ENCODE measurements at places on chromosomes 1 and 21.

DNA sequence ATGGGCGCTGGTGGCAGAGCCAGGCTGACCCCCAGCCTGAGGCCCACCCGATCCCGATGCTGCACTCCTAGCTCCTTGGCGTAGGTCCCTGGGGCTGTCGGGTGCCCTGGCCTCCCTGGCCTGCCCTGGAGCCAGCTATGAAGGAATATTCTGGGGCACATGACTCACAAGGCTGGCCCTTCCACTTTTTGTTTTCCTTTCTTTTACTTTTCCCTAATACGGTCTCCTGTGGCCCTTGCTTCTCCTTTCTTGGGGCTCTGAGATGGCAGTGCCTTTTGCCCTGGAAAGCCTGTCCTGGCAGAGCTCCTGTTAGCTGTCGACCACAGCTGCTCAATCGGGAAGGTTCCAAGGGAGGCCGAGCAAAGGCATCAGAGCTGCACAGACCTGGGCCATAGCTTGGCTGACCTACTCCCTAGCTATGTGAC lies 22.1 kb downstream of the ARHGEF10L start:
- peak; percentile 16 for DNase-seq

DNA sequence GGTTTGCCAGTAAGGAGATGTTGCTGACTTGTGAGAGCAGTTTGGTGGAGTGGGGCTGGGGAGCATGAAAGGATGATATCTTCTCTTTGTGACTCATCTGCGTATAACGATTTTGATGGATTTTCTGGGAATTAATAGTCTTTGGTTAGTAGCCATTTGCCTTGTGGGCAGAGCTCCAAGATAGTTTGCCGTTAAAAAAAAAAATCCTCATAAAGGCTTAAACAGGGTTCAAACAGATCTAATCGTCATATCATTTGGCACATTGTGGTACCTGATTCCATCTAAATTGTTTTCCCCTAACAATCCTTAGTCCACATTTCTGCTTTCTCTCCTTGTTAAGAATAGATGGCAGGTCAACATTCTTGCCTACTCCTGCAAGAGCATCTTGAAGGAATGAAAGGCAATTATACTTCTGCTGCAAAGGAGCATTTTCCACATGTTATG lies 168.0 kb downstream of the PPP1R12B start:
- DNase-seq: no peak

DNA sequence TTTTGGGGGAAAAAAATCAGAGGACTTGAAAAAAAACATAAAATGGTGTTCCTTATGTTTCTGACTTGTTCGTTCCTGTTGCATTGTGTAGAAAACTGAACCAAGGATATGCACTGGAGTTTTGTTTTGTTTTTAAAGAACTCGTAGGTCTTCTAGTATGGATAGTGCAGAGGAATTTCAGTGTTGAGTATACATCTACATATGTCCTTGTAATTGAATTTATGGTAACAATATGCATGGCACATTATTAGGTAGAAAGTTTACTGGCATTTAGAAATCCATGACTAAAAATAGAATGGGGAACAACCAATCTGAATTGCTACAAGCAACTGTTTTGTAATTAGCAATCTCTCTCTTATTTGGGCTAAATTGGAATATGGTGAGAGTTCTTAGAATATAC lies 188.3 kb upstream of the ZRANB2 start:
- DNase-seq: no peak

DNA sequence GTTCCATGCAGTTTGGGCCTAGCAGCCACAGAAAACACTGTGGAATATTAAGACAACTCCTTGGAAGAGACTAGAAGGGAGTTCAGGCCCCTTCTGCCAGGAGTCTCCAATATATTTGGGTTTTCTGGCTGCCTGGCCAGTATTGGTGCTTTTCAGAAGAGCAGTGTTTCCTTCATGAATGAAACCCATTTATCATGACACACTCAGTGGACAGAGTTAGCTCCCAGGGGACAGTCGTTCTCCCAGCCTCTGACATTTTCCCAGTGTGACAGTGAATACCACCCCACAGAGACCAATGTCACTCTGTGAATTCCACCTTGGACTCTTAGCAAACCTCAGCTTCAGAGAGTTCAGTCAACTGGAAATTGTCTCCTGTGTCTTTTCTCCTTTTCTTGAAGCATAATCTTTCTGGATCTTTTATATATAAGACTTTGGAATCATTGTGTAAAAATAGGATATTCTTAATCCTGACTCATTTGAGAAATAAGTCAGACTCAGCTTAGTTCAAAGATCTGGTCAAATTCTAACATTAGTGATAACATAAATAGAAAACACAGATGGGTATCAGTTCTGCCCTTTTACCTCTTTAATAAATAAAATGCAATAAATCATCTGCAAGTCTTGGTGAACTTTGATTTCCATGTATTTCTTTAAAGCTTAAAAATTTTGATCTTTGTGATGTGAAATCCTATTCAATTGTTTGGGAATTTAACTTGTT lies 40.4 kb downstream of the GNG12 start:
- no peak for DNase-seq

DNA sequence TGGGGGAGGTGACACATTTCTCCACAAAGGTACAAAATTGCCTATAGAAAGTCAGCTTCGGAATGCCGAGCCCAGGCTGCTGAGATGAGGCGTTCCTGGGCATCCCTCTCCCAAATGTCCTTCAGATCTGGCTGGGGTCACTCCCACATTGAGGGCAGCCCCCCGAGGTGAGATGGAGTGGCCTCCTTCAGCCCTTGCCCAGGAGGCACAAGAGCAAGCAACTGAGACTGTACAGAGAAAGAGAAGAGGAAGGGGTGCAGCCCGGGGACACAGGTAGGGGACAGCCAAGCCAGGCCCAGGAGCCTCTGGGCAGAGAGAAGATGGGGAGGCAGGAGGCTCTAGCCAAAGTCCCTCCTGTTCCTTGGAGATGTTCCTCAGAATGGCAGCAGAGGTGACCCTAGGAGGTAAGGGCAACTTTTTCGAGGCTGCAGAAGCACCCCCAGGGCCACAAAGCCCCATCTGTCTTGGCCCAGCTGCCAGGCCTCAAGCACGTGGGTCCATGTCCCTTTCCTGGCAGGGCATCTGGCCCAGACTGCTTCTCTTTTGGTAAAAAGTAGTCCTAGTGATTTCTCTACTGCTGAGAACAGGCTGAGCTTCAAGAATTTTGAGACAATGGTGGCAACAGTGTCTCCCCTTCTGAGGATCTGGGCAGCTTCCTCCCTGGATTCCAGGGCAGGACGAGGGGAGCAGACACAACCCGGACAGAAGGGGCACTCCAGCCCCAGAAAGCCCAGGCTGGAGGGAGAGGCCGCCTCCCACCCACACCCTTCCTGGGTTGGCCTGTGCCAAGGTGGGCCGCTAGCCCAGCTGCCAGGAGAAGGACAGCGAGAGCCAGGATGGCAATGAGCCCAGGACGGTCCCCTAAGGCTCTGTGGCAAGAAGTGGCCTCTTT lies 68.0 kb downstream of the LRRN2 start:
- DNase-seq: no peak

DNA sequence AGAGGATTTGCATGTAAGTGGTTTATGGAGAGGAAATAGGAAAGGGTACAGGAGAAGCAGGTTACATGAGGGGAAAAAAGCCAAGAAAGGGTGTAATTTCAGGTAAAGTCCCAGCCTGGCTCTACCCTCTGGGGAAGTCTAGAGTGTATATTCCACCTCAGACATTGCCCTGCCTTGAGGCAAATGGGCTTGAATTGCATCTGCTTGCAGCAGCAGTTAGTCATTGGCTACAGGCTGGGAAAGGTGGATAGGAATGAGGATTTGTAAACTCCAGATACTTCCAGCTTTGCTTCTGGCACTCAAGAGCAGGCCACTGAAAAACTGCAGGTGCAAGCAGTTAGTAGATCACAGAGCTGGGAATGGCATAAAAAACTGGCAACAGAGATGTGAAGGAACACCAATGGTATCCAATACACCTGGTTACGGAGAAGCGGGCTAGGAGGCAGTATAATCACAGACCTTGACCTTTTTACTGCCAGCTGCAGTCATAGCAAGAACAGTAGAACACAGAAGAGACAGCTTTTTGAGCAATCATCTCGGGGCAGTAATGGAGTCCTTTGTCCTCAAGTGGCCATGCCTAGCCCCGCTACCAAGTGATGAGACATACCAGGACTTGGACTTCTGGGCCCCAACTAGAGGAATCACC lies 226.9 kb upstream of the NRIP1 start:
- DNase-seq: peak; percentile 92

DNA sequence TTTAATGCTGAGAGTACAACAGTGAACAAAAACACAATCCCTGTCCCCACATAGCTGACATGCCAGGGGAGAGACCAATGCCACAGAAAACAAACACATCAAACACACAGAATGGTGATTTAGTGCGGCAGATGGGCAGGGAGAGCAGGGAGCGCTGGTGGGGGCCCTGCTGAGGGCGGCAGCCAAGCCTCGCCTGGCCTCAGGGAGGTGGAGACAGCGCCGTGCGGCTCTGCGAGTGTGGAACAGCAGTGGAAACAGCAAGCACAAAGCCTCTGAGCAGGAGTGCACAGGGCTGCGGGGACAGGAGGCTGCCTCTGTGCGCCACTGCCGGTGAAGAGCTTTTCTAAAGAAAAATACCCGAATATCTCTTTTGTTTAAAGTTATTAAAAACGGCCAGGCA lies 17.0 kb downstream of the MCM3AP start:
- no peak for DNase-seq

DNA sequence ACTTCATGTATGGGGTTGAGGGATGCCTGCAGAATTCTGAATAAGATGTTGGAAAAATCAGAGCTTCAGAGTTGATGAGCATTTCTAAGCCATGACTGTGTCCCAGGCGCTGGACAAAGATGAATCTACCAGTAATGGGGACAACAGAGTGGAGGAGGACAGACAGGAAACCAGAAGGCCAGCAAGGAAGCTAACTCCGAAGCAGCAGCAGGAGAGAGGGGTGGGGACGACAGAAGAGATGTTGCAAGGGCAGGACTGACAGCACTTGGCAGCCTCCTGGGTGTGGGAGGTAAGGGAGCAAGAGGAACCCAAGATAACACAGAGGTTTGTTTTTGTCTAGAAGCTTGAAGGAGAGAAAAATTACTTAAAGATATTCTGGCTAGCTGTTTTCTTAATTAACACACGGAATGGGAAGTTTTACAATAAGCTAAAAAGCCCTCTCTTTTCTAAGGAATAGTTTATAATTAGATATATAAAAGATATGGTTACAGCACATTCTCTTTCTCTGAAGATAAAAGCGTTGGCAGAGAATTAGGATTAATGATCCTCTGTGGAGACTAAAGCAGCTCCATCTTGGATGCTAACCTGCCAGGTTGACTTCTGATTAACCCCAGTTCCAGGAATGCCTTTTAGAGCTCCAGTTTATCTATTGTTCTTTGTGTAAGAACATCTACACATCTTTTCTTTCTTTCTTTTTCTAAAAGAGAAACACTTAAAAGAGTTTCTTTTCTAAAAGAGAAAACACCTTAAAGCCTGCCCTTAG lies 92.7 kb downstream of the TENT5C start:
- DNase-seq: peak; percentile 6

GRCh38 chr1:55380355-55380970 lies 165.3 kb upstream of the USP24 start:
- DNase-seq: no peak

DNA sequence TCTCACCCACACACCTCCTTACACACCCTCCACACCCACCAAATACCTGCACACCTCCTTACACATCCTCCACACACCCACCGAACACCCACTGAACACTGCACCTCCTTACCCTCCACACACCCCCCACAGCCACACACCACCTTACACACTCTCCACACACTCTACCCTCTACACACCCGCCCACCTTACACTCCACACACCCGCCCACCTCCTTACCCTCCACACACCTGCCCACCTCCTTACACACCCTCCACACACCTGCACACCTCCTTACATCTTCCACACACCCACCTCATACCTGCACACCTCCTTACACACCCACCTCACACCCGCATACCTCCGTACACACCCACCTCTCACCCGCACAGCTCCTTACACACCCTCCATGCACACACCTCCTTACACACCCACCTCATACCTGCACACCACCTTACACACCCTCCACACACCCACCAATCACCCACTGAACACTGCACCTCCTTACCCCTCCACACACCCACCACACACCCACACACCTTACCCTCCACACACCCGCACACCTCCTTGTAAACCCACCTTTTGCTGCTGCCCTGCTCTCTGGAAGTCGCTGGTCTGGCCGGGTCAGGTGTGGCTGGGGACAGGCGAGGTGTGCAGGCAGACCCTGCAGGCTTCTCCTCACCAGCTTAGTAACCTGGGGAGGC lies 38.5 kb downstream of the COQ8A start:
- no peak for DNase-seq

DNA sequence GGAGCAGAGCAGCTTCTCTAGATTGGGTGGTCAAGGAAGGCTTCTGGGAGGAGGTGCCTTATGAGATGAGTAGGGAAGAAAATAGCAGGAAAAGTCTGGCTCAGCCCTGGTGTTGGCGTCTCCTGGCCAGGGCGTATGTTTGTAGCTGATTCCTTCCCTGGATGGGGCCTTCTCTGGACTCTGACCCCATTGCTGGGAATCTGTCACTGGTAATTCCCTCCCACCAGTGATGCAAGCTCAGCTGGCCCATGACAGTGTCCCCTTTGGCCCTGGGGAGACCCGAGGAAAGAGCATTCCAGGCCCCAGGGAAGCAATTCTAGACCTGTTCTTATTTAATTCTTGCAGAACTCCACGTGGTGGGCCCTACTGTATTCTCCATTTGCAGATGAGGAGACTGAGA lies 20.7 kb downstream of the IGSF21 start:
- DNase-seq: no peak

- no peak for DNase-seq
These were observed 36.5 kb downstream of the SERBP1 start for GRCh38 chr1:67393737-67394136.

GRCh38 chr21:26001356-26001755 lies 169.2 kb downstream of the APP start:
- no peak for DNase-seq

GRCh38 chr1:40318970-40319621 lies 2.0 kb upstream of the COL9A2 start:
- DNase-seq: no peak

GRCh38 chr1:148328884-148329283 lies 154.2 kb downstream of the PPIAL4G start:
- DNase-seq: no peak

DNA sequence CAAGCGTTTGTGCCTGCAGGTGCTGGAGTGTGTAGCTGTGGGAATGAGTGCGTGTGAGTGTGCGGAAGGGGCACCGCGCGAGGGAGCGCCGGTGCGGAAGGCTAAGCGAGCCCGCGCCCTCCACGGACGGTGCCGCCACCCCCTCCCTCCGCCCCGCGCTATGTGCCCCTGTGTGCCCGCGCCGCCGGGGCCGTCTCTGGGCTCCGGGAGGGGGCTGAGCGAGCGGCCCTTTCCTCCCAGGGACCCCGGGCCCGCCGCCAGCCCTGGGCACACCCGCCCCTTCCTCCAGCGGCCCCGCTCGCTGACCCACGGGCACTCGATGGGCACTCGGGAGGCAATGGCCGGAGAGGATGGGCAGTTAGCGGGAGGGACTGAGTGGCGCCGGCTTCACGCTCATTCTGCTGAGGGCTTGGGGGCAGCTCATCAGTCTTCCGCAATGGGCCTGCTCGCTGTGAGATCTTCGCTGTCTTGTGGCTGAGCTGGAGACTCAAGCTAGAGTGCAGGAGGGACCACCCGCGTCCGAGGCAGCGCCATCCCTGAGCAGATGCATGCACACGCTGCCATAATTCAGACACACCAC lies 8.6 kb upstream of the ADGRB2 start:
- DNase-seq: no peak

- peak; percentile 15 for DNase-seq
These were observed 10.0 kb downstream of the NCF2 start for GRCh38 chr1:183580281-183580682.

GRCh38 chr21:45356251-45356650 lies 48.7 kb upstream of the COL18A1 start:
- no peak for DNase-seq
